ENCODE measurements at places on chromosomes 5 and 9.
A peak's percentile ranks its signal among the peaks of the same experiment; 100 is the strongest.

GRCh38 chr5:7242118-7242710, 153.7 kb upstream of the ADCY2 start:
- no peak for DNase-seq

GRCh38 chr5:150562832-150563231, 54.9 kb downstream of the NDST1 start:
- no peak for DNase-seq

DNA sequence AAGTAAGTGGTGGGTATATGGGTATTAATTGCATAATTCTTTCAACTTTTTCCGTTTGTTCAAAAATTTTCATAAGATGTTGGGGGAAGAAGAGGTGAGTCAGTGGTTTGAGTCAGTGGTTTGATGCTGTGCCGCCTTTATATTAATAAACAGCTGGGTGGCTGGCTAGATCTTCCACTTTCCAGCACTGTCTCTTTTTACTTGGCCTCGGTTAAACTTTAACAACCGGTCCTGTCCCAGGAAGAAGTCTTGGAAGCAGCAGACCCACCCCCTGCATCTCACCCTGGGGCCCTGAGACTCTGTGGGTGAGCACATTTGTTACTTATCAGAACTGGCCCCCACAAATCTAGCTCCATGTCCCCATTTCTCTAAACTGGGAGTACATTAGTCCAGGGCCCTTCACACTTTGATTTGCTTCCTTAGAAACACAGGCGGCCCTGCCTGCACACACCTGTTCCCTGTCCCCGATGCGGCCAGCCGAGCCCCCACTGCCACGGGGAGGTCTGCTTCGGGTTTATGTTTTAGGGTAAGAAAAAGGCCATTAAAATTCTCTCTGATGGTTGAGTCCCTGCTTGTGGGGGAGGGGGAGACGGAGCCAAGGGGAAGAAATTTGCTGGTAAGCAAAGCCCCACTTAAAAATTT, 90.7 kb downstream of the PTCH1 start:
- DNase-seq = no peak

GRCh38 chr9:136470356-136470755, 12.5 kb downstream of the SEC16A start:
- DNase-seq = no peak

GRCh38 chr5:42810834-42811590, 680 bp downstream of the SELENOP start:
- no peak for DNase-seq

DNA sequence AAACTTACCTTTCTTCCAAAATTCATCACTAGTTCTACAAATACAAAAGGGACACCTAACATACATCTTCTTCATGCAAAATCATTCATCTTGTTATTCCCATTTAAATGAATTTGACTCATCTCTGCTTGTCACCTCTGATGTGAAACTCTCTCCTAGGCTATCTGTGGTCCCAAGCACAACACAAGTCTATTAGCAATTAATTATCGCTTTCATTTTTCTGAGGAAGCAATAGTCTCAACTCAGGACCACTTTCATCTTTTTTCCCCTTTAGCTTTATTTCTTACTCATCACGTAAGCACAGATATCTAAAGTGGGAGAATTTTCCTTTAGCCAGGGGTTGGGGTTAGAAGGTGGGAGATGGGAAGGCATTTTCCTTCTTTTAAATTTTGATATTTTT, 131.9 kb downstream of the ST8SIA4 start:
- no peak for DNase-seq

- DNase-seq = no peak
These were observed 31.6 kb upstream of the ADCY2 start for GRCh38 chr5:7364226-7364875.

- peak; percentile 32 for DNase-seq
These were observed 482 bp downstream of the CD14 start for GRCh38 chr5:140632366-140633020.

DNA sequence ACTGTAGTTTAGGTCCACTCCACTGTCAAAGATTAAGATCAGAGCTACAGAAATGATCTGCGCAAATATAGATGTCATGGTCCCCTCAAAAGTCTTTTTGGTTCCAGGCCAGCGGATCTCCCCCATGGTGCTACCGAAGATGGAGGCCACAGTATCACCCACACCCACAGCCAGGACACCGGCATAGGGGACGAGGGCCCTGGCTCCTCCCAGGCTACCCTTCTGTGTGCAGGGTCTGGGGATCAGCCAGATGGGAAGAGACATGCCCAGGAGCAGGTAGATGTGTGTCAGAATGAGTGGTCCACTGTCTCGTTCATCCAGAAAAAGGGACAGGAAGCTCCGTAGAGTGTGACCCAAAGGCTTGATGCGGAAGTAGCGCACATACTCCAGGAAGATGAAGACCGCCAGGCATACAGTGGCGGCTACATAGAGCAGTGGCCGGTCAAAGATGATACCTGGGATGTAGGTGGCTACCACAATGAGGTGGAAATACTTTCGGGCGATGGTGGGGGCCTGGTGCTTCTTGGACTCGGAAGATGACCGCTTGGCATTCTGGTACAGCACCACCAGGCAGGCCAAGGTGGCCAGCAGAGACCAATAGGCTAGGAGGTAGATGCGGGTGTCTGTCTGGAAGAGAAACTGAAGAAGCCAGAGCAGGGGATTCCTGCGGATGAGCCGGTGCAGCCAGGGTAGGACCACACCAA, 1.5 kb downstream of the DOLK start:
- no peak for DNase-seq

DNA sequence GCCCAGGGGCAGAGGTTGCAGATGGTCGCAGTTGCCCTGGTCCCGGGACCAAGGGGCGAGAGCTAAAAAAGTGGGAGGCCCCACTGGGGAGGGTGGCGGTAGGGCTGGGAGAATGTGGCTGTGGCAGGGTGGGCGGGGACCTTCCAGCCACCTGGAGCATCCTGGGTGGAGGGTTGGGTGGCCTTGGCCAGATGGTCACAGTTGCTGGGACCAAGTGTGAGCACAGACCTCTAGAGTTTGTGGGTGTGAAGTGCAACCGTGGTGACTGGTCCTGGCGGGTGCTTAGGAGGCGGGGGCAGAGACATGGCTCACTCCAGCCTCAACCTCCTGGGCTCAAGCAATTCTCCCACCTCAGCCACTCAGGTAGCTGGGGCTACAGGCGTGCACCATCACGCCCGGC, 5.7 kb upstream of the TRAF2 start:
- no peak for DNase-seq

- no peak for DNase-seq
These were observed 35.4 kb downstream of the SNX30 start for GRCh38 chr9:112785986-112786385.

GRCh38 chr5:159319363-159319762, 10.9 kb downstream of the IL12B start:
- DNase-seq = no peak
